ENCODE measurements at places on chromosomes 16 and 17.
A peak's percentile ranks its signal among the peaks of the same experiment; 100 is the strongest.

GRCh38 chr17:19978805-19979211 lies 1.2 kb upstream of the AKAP10 start:
- no peak for DNase-seq

DNA sequence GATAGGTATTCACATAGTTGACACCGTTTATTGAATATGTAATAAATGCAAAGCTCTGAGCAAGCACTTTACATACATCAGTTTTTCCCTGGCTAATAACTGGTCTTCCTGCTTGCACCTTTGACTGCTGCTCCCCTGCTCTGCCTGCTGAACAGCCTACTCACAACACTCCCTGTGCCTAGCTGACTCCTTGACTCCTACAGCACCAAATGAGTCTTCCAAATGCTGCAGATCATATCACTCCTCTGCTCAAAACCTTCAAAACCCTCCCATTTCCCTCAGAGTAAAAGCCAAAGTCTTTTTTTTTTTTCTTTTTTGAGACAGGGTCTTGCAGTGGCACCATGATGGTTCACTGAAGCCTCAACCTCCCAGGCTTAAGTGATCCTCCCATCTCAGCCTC lies 18.5 kb downstream of the EFCAB3 start:
- DNase-seq: no peak

DNA sequence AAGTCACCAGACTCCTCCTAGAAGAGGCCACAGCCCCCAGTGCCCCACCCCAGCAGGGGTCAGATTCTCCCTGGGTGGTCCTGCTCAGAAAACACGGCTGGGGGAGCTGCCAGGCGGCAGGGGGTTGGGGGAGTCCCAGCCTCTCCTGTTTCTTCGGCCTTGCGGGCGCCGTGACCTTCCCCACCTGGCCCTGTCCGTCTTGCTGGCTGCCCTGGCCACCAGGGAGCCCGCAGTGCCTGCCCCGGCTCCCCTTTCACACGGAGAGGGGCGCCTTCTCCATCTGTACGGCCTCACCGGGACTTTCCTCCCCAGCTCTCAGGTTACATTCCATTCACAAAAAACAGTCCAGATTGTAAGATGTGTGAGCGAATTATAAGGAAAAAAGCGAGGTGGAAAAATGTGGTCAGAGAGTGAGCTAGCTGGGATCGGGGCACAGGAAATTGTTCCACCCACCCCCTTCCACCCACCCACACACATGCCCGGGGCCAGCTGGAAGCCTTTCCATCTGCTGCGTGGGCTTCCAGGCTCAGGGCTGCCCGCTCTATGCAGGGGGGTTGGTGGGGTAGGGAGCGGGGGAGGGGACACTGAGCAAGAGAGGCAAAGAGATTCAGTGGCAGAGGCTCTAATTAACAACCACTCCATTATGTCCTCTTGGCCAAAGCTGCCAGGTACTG lies 14.6 kb upstream of the CIBAR2 start:
- DNase-seq: peak; percentile 48

DNA sequence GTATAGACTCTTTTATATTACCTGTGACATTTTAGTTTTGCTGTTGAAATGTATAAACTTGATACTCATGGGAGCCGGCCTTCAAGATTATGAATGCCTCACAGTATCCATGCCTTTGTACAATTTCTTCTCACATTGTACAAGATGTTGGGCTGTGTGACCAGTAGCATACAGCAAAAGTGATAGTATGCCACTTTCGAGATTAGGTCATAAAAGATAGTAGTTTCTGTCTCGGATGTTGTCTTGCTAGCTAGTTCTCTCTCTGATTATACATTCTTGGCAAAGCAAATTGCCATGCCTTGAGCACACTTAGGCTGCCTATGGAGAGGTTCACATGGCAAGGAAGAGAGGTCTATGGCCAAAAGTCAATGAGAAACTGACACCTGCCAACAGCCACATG lies 1309.8 kb upstream of the CDH8 start:
- DNase-seq: no peak

- DNase-seq: no peak
Measured at GRCh38 chr16:22004341-22004740, 3.4 kb upstream of the PDZD9 start.

GRCh38 chr16:71201556-71201955 lies 29.0 kb downstream of the HYDIN start:
- no peak for DNase-seq

GRCh38 chr17:57723427-57724025 lies 21.6 kb downstream of the CCDC182 start:
- no peak for DNase-seq

DNA sequence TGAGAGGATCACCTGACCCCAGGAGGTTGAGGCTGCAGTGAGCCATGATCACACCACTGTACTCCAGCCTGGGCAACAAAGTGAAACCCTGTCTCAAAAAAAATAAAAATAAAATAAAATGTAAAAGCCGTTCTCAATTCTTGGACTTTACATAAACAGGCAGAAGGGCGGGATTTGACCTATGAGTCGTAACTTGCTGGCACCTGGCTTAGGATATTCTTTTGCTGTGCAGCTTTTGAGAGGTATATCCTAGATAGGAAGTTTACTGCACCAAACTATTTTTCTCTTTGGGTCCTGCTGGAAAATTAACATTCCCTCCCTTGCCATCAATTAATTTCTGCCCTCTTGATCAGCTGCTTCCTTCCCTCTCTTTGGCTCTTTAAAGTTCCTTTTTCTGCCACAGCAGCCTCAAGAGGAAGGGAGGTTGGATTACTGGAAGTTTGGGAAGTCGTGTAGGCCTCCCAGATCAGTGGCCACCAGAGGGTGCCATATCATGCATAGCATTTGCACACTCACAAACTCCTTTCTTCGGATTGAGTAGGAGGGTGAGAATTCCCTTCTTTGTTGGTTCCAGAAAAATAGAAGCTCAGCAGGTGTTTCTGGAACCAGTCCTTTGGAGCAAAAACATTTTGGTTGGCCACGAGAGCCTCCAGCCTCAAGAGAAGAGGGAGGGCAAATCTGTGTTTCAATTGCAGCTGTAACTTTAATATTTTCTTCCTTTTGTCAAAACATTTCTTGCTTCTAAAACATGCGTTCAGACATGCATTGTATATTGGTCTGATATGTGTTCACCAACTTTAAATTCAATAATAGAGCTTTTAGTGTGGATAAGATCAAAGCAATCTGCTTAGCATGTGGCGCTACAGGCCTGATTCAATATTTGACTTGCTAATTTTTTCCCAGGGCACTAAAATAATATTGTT lies 147.3 kb downstream of the CCDC182 start:
- peak; percentile 15 for DNase-seq

- no peak for DNase-seq
Measured at GRCh38 chr17:82871056-82871775, 31.4 kb upstream of the ZNF750 start.

- DNase-seq: peak; percentile 10
Measured at GRCh38 chr17:48262982-48263730, 155.6 kb downstream of the SNX11 start.

- no peak for DNase-seq
Measured at GRCh38 chr17:81390029-81390872, 5.0 kb upstream of the BAHCC1 start.

DNA sequence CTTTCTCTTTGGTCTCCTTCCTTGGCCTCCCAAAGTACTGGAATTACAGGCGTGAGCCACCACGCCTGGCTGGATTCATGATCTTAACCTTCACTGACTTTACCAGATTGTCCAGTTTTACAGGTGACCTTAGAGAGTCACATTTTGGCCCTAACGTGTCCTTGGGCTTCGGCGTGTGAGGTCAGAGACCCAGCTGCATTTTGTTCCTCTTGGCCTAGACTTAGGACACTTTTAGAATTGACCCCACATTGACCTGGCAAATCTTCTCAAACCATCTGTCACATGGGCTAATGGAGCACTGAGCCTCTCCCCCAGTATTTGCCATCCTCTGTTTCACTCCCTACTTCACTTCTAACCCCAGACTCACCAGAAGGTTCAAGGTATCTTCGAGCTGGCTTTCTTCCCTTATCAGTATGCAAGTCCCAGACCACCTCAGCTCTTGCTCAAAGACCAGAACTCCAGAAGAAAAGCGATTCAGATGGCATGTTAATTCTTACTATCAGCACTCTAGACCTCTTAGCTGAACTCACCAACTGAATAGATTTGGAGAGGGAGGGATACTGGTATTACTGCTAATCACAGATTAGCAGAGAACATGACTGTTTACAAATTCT lies 1.7 kb upstream of the CYTH1 start:
- no peak for DNase-seq

GRCh38 chr17:70517816-70518215 lies 348.5 kb downstream of the KCNJ2 start:
- no peak for DNase-seq

DNA sequence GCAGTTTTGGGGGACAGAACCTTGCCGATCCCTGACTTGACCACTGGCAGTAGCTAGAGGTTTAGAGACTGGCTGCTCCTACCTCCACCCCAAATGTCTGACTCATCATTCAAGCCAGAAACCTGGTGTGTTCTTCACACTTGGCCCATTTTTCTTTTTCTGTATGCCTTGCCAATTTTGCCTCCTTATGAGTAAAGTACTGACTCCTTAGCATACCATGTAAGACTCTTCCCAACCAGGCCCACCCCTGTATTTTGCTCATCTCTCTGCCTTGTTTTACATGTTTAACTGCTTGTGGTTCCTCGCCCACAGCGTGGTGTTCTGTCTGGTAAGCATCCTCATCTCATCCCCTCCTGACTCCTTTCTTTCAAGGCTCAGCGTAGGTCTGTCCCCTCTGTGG lies 37.9 kb downstream of the NUP88 start:
- DNase-seq: no peak

DNA sequence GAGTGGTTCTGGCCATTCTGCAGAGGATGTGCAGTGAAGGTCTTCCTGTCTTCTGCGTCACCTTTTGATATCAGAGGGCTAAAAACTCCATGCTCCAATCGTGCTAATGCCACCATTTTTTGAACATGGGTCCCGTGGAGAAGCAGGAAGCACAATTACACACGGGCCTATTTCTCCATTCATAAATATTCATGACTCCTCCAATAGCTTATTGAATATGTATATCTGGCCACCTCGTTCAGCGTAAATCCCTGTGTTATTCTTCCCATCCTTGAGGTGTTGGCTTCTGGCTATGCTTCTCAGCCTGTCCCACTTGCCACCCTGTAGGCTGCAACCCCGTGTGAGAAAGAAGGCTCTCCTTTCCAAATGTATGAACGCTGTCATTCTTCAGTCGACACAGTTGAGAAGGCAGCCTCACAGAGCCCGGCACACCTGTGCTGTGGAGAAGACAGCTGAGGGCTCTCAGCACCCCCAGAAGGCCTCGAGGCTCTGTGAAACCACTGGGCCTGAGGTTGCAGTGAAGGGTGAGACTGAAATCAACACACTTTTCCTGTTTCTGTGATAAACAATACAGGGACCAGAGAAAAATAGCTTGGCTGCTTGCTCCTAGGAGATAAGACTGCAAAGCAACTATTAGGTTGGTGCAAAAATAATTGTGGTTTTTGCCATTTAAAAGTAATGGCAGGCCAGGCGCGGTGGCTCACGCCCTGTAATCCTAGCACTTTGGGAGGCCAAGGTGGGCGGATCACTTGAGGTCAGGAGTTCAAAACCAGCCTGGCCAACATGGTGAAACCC lies 4.9 kb upstream of the ANKRD40CL start:
- no peak for DNase-seq

- DNase-seq: no peak
Measured at GRCh38 chr16:1700246-1700645, 5.7 kb upstream of the MAPK8IP3 start.

DNA sequence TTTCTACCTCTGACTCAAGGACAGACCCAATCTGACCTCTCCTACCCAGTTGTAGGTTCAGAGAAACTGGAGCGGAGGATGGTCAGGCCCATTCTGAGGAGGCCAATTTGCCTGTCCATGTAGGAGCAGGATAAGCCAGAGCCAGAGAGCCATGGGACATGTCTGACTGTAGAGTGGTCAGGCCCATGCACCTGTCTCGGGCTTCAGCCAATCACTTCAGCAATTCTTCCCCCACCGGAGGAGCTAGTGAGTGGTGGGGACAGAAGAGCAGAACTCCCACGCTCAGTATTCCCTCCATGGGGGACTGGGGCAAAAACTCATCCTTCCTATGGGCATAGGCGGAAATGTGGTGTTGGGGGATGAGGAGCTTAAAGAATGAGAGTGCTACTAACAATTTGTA lies 14.3 kb downstream of the DCAF7 start:
- DNase-seq: no peak

Measured in SHP77 (cell line).